ENCODE measurements at places on chromosomes 3 and 15.

DNA sequence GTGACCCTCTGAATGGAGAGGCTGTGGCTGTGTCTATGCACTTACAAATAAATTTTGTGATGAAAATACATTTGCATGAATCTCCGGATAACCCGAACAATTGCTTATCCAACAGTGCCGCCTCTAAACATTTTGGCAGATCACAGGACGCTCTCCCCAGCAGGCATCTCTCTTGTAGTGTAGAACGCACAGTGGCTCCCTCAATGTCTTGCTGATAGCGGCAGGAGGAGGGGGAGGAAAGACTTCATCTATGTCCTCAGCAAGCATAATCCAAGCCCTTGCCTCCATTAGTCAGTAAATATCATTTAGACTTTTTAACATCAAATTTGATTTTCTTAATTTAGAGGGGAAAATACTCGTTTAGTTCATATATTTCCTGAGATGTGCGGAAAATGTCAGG lies 318.1 kb upstream of the IGF1R start:
- no peak for DNase-seq

DNA sequence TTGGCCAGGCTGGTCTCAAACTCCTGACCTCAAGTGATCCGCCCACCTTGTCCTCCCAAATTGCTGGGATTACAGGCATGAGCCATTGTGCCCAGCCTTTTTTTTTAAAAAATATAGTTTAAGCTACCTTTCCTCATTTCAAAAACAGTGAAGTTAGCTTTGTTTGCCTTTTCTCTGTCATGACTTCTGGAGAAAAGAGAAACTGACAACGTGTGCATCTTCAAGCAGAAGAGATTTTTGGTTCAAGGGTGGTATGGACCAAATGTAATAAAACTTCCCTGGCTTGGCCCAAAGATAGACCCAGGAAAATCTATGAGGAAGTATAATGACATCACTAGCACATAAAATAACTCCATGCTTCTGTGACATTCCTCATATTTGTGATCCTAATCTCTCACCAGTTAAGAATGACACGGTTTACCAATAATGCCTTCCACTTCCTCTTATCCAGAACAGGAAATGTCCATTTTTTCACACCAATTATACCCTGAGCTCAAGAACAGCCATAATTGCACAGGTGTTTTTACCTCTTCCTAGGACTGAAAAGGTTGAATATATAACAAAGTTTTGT lies 781.2 kb upstream of the NR2F2 start:
- no peak for DNase-seq

- no peak for DNase-seq
These were observed 471.8 kb downstream of the MFSD1 start for GRCh38 chr3:159273608-159274007.

GRCh38 chr3:9600597-9600996 lies 47.0 kb upstream of the LHFPL4 start:
- no peak for DNase-seq

DNA sequence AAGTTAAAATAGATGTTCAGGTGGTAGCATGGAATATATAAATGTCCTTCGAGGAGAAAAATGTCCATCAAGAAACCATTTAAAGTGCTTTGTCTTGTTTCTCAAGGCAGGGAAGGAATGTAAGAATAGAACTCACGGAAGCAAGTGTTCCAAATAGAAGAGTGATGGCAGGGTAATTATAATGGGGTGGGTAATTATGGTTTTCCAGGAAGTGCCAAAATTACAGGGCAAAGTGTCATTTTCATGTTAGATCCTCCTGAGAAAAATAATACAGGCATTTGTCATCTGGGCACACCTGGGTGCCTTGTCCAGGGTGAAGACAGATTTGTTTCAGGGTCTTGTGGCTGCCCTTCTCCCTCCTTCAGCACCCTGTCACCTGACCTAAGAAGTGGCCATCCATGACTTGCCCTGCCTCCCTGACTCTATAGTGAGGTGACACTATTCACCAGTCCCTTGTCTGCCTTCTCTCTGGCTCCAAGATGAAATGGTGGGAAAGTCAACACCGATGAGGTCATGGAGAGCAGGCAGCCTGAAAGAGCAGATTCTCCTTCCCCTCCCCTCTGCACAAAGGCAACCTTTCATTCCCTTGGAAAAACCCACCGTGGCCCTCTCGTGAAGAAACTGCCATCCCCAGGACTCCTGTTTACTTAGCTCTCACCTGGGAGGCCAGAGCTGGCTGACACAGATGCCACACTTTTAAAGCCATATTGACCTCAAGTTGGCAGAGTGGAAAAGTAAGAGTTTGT lies 45.1 kb upstream of the AMOTL2 start:
- DNase-seq: no peak

DNA sequence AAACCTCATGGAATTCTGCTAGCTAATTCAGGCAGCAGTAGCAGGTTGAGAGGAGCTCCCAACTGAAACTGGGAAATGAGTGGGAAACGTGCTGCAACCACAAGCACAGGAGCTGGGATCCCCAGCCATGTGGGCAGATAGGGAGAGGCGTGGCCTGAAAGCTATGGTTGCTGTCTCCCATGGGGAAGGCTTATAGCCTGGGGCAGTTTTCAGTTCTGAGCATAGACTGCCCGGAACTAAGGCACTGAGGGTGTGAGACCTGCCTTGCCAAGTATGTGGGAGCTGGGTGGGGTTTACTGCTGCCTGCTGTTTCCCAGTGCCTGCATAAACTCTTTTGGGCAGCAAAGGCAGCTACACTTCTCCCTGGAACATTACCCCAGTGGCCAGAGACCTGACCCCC lies 229.5 kb downstream of the TUSC7 start:
- DNase-seq: no peak

DNA sequence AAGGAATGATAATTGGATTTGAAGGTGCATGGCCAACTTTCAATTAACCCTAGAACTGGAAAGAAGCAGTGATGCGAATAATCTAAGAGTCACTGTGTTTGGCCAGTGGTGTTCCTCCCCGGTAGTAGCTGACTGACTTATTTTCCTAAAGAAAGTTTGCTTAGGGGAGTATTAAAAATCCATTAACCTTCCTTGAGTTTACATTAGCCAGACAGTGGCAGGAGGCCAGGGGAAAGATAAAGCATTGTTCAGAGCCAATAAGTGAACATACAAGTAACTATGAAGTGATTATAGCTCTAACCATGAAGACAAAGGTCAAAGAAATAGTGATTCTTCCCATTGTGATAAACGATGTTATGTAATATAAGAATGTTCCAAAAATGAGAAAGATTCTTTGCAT lies 8.9 kb upstream of the TMEM202 start:
- no peak for DNase-seq

GRCh38 chr3:194386648-194387047 lies 12.4 kb downstream of the GP5 start:
- no peak for DNase-seq

DNA sequence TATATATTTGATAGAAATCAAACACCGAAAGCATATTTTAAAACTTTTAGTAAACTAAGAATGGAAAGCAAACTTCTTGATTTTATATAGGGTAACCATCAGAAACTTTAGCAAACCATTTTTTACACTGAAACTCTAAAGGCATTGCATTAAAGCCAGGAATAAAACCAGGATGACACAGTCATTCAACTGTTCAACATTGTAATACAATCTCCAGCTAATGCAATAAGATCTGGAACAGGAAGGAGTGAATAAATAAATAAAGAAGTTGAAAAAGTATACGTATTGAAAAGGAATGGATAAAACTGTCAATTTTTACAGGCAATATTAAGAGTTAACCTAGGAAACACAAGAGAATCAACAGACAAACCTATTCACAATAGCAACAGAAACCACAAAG lies 181.9 kb upstream of the TTC14 start:
- DNase-seq: no peak

GRCh38 chr3:38327335-38328009 lies 19.1 kb upstream of the XYLB start:
- DNase-seq: no peak

Measured in occipital lobe (tissue), 3 donors.